ENCODE measurements at places on chromosomes 13 and 19.

DNA sequence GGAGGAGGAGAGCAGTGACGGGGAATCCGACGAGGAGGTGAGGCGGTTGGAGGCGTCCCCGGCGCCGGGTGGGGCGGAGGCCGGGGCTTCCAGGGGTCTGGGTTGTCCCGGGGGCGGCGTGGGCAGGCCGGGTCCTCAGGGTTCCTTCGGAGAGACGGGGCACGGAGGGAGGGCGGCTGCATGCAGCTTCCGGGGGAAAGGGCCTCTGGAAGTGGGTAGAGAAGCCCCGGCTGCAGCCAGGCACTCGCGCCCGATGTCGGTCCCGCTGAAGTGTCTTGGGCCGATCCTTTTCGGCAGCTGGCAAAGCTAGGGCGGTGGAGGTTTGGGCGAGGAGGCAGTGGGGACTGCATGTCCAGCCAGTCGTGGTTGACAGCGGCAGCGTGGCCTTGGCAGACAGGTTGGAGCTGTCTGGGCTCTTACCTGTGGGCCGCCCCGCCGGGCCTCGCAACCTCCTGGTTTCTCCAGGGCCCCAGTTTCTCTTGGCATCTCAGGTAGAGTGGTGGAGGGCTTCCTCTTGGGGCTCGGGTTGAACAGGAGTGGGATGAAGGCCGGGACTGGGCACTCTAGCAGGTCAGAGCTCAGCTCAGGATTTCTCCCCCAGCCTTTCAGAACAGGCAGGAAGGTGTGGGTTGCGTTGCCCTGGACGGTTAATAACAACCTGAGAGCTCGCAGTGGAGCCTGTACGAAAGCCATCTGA is 690 bp downstream of the KMT2B start:
- peak; percentile 53 for DNase-seq

- DNase-seq, result no peak
These were observed 8.4 kb downstream of the LSM14A start for GRCh38 chr19:34180709-34181108.

DNA sequence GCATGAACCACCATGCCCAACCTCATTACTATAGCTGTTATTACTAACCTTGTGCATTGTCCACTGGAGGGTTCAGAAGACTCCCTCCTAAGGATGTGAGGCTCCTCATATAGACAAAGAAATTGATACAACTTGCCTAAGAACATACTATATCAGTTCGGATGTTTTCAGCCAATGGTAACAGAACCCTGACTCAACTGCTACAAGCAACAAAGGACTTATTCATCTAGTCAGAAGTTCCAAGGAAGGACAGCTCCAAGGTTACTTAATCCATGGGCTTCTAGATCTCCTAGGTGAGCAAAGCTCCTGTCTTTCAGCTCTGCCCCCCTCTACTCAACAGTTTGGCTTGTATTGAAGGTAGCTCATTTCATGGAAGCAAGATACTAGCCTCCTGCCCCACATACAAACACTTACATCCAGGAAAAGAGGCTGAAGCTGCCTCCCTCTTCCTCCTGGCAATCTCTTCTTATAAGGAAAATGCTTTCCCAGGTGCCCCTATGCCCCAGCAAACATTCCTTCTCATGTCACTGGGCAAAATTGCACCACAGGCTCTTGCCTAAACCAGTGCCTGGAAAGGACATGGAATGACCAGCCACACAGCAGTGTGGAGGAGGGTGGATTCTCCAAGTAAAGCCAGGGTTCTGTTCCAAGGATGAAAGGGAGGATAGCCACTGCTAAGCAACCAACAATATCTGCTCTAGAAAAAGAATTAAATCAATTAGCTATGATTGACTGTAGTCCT is 497.8 kb downstream of the FOXO1 start:
- DNase-seq, result no peak

DNA sequence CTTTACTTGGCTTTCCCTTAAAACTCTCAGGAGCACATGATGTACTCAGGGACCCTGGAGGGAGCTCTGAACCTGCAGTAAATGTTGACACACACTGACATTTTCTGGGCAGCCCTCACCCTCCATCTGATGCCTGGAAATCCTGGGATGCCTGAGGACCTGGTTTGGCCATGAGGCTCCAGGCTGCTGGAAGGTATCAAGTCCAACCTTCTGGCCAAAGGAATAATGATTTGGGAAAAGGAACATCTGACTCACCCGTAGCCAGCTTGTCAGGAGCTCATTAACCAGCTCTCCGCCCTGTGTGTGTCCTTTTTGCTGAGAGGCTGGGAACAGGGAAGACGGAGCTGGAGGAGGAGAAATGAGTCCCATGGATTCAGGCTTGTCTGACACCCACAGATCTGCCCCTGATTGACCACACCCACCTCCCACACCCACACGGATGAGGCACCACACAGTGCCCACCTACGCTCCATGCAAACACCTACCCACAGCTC is 10.3 kb downstream of the ZNF558 start:
- DNase-seq, result no peak

Measured in common myeloid progenitor, CD34-positive (primary cell).